T follicular helper cell (primary cell): ENCODE measurements at places on chromosomes 1 and 21.

DNA sequence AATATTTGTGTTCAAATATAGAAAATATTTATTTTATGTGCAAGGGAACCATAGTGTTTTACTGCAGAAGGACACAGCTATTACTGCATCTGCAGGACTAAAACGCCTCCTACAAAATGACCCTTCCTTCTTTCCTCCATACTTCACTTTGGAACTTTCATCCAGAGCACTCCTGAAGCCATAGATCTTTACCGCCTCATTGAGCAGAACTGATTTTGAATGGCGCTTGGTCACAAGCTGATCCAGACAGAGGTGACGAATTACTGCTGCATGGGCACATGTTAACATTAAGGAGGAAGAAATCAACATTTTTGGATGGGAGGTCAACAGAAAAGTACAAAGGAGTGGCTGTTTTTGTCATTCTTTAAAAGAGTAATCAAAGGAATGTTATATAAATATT is 931.6 kb downstream of the NCAM2 start:
- DNase-seq, result no peak

GRCh38 chr1:163231385-163231784 is 28.7 kb upstream of the RGS5 start:
- DNase-seq, result no peak

GRCh38 chr1:100658716-100659026 is 60.9 kb upstream of the VCAM1 start:
- DNase-seq, result no peak

DNA sequence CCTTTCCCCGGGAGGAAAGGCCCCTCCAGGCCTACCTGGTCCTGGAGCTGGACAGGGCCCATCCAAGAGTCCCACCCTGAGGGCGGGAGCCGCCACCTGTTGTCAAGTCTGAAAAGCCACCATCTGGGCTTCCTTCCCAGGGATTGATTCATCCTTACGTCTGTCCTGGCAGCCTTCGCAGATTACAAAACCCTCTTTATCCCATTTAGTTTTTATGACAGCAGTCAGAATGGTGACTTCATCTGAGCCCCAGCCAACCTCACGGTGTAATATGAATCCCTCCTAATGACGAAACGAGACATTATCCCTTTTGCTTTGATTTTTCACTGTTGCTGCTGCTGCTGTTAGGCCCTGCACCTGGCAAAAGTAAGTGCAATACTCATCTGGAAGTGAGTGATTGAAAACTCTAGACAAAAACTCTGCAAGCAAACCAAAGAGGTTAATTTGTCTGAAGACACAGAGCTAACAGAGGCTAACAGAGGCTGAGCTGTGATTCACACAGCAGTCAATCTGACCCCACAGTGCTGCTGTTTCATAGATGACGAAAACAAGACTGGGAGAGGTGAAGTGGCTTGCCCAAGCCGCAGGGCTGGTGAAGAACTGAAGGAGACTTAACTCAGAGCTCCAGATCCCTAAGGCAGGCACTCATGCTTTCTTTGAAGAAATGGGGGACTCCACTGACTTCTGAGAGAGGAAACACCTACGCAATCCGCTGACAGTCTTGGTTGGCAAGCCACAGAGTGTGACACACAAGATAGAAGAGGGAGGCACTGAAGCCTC is 30.0 kb upstream of the S100A7 start:
- no peak for DNase-seq

DNA sequence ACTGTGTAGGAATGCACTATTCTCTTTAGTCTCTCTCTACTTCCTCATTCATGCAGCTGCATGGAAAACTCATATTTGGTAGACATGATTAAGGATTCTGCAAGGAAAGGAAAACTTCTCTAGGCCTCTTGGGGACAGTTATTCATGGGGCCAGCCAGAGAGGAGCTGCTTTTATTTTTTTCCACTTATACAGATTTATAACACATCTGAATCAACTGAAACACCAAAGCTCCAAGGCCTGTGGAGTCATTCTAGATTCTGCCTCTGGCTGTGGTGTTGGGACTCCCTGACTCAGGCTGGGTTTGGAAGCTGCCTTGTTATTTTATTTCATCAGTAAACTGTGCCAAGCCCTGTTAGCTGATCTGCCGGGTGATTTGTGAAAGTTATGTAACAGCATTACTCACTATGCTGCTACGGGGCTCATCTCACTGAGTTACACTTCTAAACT is 83.9 kb upstream of the EDEM3 start:
- no peak for DNase-seq

GRCh38 chr1:80099713-80100112 is 1093.2 kb upstream of the ADGRL4 start:
- DNase-seq, result no peak

GRCh38 chr1:16101623-16102022 is 28.2 kb upstream of the FAM131C start:
- no peak for DNase-seq

DNA sequence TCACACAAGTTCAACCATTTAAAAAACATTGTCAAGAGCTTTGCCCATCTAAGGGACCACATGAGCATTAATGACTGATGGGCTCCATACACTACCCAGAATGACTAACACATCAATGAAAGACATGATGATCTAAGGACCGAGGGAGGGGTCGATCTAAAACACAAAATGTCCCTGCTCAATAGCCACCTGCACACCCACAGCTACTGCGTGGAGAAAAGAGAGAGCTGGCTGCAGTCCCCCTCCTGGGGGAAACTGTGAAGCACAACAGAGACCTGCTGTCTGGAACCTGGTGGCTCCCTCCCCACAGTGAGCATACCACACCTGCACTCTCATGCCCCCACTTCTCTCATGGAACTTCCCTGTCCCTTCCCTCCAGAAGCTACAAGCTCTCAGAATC is 130.1 kb upstream of the ERG start:
- DNase-seq, result no peak

GRCh38 chr1:104231676-104232075 is 482.0 kb downstream of the AMY1C start:
- no peak for DNase-seq

DNA sequence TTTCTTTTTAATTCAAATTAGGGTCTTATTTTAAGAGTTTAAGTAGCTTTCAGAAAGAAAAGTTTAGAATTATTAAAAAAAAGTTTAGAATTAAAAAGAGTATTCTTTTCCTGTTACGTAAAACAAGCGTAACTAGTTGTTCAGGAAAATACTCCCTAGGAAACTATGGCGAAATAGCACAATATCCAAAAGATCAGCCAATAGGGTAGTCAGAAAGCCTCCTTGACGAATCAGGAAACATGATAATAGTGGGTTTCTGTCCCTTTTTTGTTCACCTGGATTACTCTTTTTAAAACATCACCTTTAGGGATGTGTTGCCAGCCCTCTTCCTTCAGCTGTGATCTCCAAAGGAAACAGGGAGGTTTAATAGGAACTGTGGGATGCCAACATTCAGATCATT is 25.2 kb downstream of the S1PR1 start:
- DNase-seq, result no peak

DNA sequence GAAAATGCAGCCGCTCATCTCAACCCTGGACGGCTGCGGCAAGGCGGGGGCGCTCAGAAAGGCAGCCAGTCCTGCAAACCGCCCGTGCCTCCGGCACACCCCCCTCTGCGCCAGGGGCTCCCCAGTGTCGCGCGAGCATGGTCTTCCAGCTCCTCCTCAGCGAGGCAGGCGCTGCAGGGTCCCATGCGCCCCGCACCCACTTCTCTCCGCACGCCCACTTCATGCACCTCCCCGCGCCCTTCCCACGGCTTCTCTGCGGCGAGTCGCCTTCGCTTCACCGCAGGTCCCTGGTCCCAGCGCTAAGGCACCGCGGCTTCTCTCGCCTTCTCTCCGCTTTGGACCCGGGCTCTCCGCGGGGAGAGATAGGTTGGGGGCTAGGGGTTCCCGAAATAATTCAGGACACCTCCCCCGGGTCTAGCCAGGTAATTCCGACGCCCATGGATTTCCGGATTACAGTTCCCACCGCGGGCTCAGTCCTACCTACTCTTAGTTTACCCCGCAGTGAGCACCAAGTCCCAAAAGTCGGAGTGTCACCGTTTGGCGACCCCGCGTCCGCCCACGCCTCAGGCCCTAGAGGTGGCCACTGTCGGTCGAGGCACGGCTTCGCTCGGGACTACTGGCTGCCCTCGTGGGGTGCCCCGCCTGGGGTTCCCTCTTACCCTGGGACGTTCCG is 67.5 kb downstream of the SYT2 start:
- DNase-seq, result no peak

DNA sequence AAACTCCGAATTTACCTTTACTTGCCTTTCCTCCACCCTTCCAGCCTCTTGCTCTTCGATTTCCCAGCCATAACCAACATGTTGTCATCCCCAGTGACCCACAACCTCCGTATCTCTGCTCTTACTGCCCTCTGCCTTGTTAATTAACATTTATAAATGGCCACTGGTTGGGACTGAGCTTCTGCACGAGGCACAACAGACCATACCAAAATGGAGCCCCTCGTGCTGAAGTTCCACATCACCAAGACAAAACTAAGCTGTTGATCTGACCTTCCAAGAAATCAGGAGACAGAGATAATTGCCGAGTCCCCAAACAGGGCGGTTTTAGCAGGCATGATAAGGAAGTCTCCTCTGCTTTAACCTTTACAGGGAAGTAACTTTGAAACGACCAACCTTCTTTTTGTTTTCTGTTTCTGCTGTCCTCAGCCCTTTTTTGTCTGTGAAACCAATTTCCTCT is 71.9 kb downstream of the NMNAT2 start:
- DNase-seq, result no peak

GRCh38 chr1:181347495-181348390 is 135.6 kb upstream of the CACNA1E start:
- no peak for DNase-seq

DNA sequence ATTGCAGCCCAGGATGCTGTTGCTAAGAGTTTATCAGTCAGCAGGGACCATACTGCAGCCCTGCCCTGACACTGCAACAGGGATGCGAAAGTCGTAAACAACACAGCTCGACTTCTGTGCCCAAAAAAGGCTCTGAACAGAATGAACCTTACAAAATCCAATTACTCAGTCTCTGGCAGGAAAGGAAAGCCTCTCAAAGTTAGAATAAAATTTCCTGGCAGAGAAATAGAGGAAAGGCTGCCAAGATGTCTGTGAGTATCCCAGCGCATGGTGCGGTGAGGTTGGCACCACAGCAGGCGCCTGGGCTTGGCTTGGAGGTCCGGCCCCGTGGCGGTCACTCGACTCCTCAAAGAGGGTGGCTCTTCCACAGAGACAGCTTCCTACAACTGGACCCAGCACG is 185.8 kb downstream of the PCP4 start:
- DNase-seq, result no peak

DNA sequence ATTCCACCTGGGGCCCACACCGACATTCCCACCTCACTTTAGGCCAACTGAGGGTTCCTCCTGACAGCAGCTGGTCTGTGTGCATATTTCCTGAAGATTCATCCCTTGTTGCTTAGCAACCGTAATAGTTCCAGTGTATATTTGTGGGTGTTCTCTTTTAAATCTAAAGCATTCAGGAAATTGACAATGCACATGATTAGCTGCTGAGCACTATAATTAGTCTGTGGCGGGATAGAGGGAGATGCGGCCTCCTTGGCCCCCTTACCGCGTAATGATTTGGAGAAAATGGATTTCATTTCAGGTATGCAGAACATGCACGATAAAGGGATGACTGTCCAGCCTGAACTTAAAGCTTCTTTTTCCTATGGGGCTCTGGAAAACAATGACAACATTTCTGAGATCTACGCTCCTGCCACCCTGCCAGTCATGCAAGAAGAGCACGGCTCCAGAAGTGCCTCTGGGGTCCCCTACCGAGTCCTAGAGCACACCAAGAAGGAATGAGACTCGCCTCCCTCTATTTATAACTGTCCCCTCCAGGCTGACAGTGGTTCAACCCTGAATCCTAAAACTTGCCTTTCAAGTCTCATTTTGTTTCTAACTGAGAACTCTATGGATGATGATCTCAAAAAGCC is 33.8 kb upstream of the RCAN3 start:
- no peak for DNase-seq

DNA sequence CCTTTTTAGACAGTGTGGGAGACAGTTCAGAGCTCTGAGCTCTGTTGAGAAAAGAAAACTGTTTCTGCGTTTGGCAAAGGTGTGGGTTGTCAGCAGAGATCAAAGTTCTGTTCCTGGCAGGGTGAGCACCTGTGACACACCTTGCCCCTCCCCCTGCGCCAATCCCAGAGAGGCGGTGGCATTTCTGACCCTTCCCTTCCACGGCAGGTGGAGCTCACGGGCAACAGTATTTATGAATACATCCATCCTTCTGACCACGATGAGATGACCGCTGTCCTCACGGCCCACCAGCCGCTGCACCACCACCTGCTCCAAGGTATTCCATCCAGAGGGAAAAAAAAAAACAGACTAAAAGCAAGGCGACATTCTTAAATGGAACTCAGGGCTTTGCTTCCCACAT is 20.7 kb downstream of the SIM2 start:
- no peak for DNase-seq
